ENCODE measurements at places on chromosomes 5 and 9.
A peak's percentile ranks its signal among the peaks of the same experiment; 100 is the strongest.

GRCh38 chr9:124098141-124098905 is 86.8 kb downstream of the LHX2 start:
- peak; percentile 21 for DNase-seq

DNA sequence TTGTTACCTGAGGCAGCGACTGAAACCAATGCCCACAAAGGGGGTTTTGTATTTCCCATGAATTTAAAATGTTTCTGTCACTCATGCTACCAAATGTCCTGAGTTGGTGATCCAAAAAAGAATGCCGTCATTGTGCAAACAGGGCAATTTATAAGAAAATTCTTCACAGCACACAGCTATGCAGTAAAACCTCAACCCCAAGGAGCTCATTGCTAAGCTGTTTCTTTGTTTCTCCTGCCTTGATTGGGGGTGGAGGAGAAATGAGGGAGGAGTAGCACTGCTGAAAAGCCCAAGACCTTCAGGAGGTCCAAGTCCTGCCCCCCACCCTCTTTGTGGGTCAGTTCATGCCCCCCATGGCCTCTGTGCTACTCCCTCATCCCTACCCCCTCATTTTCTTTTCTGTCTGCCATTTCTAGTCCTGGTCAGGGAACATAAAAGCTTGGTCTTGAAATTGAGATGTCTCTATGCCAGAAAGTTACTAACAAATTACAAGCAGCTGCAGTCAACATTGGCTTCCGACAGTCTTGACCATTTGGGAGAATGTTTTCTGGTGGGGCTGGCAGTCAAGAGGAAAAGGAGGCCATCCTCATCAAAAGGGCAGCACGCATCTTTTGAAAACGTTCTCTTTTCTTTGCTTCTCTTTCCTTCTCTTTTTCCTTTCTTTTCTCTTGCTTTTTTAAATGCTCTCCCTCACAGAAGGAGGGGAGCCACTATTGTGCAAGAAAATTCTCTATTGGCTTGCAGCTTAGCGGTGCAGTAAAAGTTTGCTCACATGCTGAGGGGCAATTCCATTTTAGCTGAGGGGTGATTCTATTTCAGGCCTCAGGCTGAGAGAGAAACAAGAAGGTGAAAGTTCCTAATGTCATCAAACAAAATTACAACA is 133.3 kb downstream of the GCNT1 start:
- no peak for DNase-seq

DNA sequence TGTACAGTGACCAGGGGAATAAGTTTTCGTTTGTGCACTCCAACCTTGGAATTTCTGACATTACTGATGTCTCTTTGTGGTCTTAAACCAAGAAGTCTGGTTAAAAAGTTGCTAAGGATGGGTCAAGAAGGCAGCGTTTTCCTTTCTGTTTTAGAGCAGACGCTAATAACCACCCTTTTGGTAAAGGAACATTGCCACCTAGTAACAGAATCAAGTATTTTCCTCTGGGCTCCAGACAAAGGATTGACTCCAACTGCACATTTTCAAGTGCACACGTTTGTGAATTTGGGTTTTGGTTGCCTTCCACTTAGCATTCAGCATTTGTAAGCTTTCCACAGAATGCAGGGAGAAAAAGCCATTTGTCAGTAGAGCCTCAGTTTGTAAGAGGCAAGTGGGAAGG is 22.2 kb upstream of the CEP78 start:
- no peak for DNase-seq

GRCh38 chr9:4084435-4084818 is 215.4 kb downstream of the GLIS3 start:
- no peak for DNase-seq

- no peak for DNase-seq
Observed at GRCh38 chr5:123965626-123966025, 453.6 kb downstream of the CSNK1G3 start.

- DNase-seq: no peak
Observed at GRCh38 chr9:121593066-121593465, 58.4 kb upstream of the DAB2IP start.

DNA sequence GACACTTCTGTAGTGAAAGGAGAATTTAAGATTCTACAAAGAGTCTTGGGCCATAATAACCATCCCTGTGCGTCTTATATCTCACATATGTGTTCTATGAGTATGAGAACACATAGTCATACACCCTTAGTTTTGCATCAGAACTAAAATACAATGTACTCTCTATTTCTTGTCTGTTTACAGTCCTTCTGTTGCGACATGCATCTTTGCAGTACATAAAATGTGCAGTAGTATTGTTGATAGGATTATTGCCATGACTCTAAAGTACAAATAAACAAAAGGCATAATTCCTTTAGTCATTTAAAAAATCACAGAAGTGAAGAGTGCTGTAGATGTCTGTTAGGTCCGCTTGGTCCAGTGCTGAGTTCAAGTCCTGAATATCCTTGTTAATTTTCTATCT is 201.9 kb downstream of the NR3C1 start:
- no peak for DNase-seq

DNA sequence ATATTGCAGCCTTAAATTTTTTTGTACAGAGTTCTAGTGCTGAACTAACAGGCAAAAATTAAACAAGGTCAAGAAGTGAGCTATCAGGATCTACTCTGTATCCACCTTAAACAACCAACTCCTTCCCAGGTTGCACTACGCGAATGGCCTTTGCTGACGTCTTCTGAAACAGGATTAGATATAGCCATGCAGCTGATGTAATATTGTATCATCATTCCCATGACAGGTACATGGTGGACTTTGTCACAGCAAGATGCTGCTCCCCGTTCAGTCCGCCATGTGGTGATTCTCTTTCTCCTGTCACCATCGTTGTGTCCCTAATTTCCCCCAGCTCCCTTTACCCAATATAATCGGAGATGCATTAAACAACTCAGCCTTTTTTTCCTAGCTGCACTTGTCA is 328.9 kb downstream of the DEPDC1B start:
- DNase-seq: no peak
